Activated naive CD4-positive, alpha-beta T cell treated with anti-CD3 and anti-CD28 coated beads, Interleukin-2, amount 50 U/mL, for 72 hours (primary cell): ENCODE measurements at places on chromosomes 11 and 22.
A peak's percentile ranks its signal among the peaks of the same experiment; 100 is the strongest.

DNA sequence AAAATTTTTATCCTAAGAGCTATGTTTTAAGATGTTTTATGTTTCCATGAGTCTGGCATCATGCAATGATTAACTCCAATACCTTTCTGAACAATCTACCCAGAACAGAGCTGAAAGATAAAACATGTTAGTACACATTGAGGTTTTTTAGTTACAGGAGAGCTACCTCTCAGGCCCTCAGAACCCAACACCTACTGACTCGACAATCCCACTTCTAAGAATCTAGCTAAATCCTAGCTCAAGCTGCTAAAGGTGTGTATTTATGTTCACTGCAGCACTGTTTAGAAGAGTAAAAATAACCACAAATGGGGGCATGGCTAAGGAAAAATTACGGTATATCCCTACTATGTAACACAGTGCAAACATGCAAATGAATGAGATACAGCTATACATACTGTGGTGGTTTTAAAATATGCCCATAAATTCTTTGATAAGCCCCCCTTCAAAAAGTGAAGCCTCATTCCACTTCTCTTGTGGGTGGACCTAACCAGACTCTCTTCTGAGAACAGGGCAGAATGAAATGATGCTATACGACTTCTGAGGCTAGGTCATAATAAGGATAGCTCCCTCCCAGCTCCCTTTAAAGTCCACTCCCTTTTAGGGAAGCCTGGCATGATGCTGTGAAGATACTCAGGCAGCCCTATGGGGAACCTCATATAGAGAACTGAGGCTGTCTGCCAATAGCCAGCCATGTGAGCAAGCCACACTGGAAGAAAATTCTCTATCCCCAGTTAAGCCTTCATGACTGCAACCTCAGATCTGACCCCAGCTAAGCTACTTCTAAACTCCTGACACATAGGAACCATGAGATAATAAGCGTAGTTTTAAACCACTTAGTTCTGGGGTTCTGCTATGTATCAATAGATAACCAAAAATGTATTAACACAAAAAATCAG lies 29.5 kb downstream of the TMEM123 start:
- no peak for DNase-seq

GRCh38 chr11:14981507-14981906 lies 9.4 kb upstream of the CALCA start:
- DNase-seq: no peak

GRCh38 chr11:45301537-45302246 lies 15.6 kb upstream of the SYT13 start:
- no peak for DNase-seq

GRCh38 chr11:88357323-88358039 lies 19.9 kb upstream of the CTSC start:
- no peak for DNase-seq

- no peak for DNase-seq
Observed at GRCh38 chr11:110990311-110990710, 255.2 kb upstream of the POU2AF2 start.

DNA sequence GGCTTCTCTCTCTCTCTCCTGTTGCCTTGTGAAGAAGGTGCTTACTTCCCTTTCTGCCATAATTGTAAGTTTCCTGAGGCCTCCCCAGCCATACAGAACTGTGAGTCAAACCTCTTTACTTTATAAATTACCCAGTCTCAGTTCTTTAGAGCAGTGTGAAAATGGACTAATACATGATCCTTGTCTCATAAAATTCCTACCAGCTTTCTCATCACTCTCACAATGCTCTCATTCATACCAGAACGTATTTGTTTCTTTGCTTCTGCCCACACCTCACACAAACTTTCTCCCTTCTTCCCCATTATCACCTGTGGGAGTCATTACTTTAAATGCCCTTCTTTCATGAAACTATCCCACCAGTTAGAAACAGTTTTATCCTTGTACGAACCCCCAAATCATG lies 62.7 kb upstream of the ARHGAP42 start:
- no peak for DNase-seq

- no peak for DNase-seq
Observed at GRCh38 chr22:37991731-37992442, 7.5 kb upstream of the SOX10 start.

DNA sequence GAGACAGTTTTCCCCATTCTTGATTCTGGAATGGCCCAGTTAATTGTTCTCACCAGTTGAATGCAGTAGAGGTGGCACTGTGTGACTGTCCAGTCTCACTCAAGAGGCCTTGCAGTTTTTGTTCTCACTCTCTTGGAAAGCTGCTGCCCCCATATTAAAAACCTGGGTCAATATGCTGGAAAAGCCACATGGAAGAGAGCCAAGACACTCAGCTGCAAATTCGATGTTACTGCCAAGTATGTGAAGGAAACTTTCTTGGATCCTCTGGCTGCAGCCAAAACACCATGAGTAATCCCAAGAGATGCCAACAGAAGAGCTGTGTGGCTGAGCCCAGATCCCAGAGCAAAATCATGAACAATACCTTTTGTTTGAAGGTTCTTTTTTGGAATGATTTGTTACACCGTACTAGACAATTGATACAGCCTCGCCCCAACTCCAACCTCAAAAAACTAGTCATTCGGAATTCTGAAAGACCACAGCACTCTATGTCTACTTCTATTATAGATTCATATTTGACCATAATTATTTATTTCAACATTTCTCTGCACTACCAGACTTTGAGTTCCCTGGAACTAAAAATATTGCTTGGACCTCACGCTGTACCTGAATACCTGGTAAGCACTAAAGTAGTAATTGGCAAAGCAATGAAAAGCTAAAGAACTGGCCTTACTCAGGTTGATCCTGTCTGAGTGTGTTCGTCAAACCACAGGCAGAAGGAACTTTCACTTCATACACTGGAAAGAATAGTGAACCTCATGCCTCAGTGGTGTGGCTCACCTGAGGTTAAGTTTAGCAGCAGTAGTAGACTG lies 378.8 kb downstream of the ETS1 start:
- no peak for DNase-seq

- DNase-seq: no peak
Observed at GRCh38 chr11:6703247-6704063, 20.3 kb upstream of the MRPL17 start.

DNA sequence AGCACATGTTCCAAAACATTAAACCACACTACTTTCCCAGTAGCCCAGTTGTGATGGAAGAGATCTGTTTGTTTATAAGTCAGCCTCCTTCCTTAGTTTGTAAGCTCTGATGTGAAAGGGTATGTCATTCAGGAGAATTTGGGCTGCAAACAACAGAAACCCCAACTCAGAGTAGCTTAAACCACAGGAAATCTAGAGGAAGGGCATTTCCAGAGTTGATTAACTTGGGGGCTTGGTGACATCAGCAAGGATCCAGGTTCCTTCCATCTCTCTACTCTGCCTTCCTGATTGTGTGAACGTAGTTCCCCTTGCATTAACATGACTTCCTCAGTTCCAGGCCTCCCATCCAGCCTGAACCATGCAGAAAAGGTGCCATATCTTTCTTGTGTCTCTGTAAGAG lies 6.5 kb upstream of the FJX1 start:
- DNase-seq: no peak

- no peak for DNase-seq
Observed at GRCh38 chr11:32396991-32397390, 38.3 kb downstream of the WT1 start.

GRCh38 chr11:10807493-10808234 lies 1.1 kb downstream of the EIF4G2 start:
- DNase-seq: peak; percentile 73

GRCh38 chr11:64018310-64018709 lies 17.4 kb upstream of the FLRT1 start:
- DNase-seq: no peak

DNA sequence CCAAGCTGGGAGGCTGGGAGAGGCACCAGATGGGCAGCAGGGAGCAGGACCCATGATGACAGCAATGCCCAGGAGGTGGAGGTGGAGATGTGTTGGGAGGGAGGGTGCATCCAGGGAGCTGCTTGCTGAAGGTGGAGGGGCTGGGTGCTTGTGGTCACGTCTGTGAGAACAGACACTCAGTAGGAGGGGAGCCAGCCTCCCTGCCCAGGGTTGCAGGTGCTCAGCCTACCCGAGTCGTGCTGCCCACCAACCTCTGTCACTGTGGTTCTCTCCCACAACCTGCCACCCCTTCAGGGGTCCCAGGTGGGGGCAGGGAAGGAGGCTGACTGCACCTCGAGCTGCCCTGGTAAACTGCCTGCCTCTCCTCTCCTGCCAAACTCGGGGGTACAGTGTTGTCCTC lies 5.5 kb downstream of the PRDX5 start:
- no peak for DNase-seq

- no peak for DNase-seq
Observed at GRCh38 chr11:130295657-130296056, 19.1 kb downstream of the ZBTB44 start.

GRCh38 chr11:14954581-14954980 lies 17.6 kb downstream of the CALCA start:
- no peak for DNase-seq

DNA sequence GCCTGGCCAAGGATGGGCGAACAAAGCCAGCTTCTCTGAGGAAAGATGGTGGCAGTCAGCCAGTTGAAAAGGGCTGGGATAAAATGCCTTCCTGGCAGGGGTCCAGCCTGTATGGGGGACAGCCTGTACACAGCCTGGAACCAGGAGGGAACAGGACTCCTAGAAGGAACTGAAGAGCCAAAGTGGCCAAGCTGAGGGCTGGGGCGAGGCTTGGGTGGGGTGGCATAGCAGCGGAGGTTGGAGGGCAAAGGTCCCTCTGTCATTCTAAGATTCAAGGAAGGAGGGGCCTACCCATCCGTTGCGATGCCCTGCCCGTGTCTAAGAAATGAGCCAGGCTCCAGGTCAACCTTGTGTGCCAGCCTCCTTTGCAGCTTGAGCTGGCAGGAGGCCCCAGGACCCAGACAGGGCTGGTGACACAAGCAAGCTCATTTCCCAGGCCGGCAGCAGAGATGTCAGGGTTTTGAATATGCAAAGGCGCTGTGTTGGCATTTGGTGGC lies 22.6 kb downstream of the FADD start:
- DNase-seq: no peak

- no peak for DNase-seq
Observed at GRCh38 chr22:46754110-46754799, 8.2 kb upstream of the TBC1D22A start.

DNA sequence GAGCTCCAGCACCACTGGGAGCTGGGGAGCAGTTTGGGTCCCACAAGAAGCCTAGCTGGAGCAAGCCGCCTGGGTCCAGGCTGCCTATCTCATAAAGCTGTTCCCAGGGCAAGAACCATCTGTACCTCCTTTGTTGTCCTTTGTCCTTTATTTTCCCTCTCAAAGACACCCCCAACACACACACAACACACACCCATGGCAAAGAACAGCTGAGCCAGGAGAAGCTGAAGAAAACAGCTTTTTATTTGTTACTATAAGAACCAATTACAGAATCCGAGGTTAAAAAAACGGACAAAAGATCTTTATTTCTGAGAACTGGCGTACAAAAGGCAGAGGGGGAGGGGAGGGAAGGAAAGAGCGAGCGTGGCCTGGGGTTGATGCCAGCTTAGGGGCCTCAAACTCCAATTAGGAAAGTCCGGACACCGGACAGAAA lies 1.7 kb upstream of the TUT1 start:
- no peak for DNase-seq

GRCh38 chr22:44247346-44247745 lies 65.4 kb downstream of the SHISAL1 start:
- DNase-seq: no peak

DNA sequence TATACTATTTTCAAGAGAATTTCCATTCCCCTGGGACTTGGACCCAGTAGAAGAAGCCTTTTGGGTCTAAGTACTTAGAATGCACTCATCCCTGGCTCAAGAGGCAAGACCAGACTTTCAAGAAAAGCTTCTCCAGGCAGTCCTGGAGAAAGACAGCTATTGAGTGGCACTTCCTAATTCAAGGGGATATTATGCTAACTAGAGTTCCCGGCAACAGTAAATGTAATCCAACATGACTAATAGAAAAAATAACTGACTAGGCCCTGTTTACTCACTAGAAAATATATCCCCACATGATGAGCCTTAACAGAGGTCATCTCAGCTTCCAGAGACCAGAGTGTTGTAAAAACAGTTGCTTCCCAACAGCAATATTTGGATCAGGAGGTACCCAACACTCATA lies 47.2 kb upstream of the AKIP1 start:
- DNase-seq: no peak

GRCh38 chr22:28829358-28830181 lies 29.2 kb upstream of the XBP1 start:
- peak; percentile 77 for DNase-seq

GRCh38 chr11:107747622-107748021 lies 35.8 kb upstream of the SLN start:
- no peak for DNase-seq

DNA sequence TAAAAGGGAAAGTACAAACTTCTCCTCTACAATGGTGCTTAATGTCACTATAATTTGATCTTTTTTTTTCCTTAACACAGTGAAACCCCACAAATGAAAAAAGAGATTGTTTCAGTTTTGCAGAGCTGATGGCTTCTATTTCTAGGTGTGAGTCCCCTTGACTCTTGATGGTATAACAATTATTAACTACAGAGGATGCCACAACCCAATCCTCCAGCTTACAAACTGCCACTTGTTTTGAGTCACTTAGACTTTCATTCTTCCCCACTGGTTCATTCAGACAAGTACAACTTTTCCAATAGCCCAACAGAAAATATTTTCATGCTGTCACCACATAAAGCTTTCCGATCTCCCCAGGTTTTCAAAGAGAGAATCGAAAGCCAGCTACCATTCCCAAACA lies 812.2 kb downstream of the LRRC4C start:
- DNase-seq: no peak
